ENCODE measurements at places on chromosomes 5 and 9.

DNA sequence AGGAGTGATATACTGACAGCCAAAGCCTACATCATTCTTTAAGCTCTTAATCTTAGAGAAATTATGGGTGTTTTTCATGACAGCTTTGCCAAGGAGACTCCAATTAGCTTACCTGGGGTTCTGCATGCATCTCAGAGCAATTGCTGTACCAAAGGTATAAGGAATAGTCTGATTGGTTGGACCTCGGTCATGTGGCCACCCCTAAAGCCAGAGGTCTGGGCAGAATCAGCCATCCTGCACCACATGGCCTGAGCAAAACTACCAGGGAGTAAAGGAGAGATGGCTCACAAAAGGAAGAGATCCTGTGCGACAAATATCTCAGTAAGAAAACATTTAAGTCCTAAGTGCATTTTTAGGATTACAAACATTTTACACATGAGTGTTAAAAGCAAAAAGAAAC lies 25.6 kb downstream of the SH3RF2 start:
- no peaks in the 10 kb centered on the region for H3K4me1 ChIP-seq
- H3K4me3 ChIP-seq: no peak overlapping the region
- H3K27me3 ChIP-seq: no peaks in the 10 kb centered on the region
- no peak for DNase-seq

DNA sequence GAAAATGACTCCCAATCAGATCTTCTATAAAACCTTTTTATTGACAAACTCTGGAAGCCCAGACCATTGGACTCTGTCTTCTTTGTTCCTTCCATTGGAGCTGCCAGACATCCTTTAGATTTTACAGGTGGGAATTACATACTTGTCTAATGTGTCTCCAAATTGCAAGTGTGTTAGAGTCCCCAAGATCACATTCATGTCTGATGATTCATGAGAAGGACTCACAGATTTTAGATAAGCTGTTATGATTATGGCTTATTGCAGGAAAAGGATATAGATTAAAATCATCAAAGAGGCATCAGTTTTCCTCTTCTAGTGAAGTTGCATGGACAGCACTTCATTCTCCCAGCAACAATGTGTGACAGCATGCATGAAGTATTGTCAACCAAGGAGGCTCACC lies 70.4 kb downstream of the MUSK start:
- H3K4me1 ChIP-seq: no peaks in the 10 kb centered on the region
- no peak for DNase-seq
- H3K36me3 ChIP-seq: peaks cover 16% of the 10 kb centered on the region
- H3K27me3 ChIP-seq: no peaks in the 10 kb centered on the region
- H3K4me3 ChIP-seq: no peak overlapping the region

- H3K27ac ChIP-seq: no peak overlapping the region
- H3K4me3 ChIP-seq: no peak overlapping the region
- H3K4me1 ChIP-seq: no peaks in the 10 kb centered on the region
- no peaks in the 10 kb centered on the region for H3K36me3 ChIP-seq
Observed at GRCh38 chr5:41118177-41118576, 47.0 kb upstream of the MROH2B start.

- H3K4me1 ChIP-seq: no peaks in the 10 kb centered on the region
- no peaks in the 10 kb centered on the region for H3K36me3 ChIP-seq
- H3K4me3 ChIP-seq: no peak overlapping the region
Observed at GRCh38 chr9:130549093-130549735, 30.2 kb upstream of the FUBP3 start.

GRCh38 chr9:134429481-134429880 lies 103.2 kb downstream of the RXRA start:
- no peaks in the 10 kb centered on the region for H3K27me3 ChIP-seq
- peaks cover under 1% of the 10 kb centered on the region for H3K4me1 ChIP-seq
- H3K36me3 ChIP-seq: no peaks in the 10 kb centered on the region
- H3K27ac ChIP-seq: no peak overlapping the region
- H3K4me3 ChIP-seq: no peak overlapping the region
- no peak for DNase-seq

DNA sequence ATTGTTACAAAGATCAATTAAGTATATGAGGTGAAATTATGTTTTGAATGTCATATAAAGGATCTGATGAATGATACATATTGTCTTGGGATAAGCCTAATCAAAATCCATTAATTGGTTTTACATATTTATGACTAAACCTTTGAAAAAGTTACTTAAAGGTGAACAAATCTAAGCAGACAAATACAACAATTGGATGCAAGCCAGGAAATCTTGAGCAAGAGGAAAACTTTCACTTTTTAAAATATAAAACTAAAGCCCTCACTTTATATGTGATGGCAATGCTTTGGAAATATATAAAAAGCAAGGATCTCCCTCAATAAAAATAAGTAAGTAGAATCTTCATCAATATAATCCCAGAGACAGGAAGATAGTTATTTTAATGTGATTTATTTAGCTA lies 80.1 kb downstream of the EDIL3 start:
- H3K4me1 ChIP-seq: no peaks in the 10 kb centered on the region
- no peak for DNase-seq
- no peaks in the 10 kb centered on the region for H3K27me3 ChIP-seq
- H3K36me3 ChIP-seq: no peaks in the 10 kb centered on the region
- H3K27ac ChIP-seq: no peak overlapping the region

DNA sequence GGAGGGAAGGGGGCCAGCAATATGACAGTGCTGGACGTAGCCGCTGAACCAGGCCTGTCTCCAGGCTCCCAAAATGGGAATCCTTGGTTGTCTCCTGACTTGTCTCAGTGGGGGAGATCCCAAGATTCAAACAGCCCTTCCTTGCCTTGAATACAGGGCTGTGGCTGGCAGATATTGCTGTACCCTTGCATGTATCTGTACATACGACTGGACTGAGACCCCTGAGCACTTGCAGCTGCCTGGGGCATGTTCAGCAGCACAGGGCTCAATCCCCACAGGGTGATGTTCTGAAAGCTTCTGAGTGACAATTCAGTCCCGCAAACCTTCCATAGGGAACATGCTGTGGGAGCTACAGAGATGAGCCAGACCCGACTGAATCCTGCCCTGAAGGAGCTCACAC lies 13.3 kb downstream of the OR13J1 start:
- no peak overlapping the region for H3K4me3 ChIP-seq
- H3K27me3 ChIP-seq: no peaks in the 10 kb centered on the region
- H3K36me3 ChIP-seq: no peaks in the 10 kb centered on the region
- H3K4me1 ChIP-seq: no peaks in the 10 kb centered on the region
